Progenitor cell of endocrine pancreas (in vitro differentiated cells): ENCODE measurements at places on chromosomes 4 and X. TPM values are rescaled to one million over a fixed set of nuclear protein-coding genes. Genes with fewer than 3 reads are reported as not detected.

GRCh38 chr4:87011340-87012034 lies 76.7 kb downstream of the AFF1 start:
- peaks cover 78% of the 10 kb centered on the region for H3K4me1 ChIP-seq
- H3K4me3 ChIP-seq = peak overlapping the region; percentile 69

GRCh38 chrX:142503967-142504643 lies 299.0 kb upstream of the MAGEC2 start:
- no peak for DNase-seq
- no peaks in the 10 kb centered on the region for H3K36me3 ChIP-seq
- H3K27me3 ChIP-seq = no peaks in the 10 kb centered on the region
- H3K27ac ChIP-seq = no peak overlapping the region

- H3K36me3 ChIP-seq = no peaks in the 10 kb centered on the region
- no peak overlapping the region for H3K27ac ChIP-seq
- no peak for DNase-seq
- H3K4me1 ChIP-seq = no peaks in the 10 kb centered on the region
- no peaks in the 10 kb centered on the region for H3K27me3 ChIP-seq
- H3K4me3 ChIP-seq = no peak overlapping the region
Measured at GRCh38 chr4:22653752-22654151, 39.0 kb upstream of the GBA3 start.

DNA sequence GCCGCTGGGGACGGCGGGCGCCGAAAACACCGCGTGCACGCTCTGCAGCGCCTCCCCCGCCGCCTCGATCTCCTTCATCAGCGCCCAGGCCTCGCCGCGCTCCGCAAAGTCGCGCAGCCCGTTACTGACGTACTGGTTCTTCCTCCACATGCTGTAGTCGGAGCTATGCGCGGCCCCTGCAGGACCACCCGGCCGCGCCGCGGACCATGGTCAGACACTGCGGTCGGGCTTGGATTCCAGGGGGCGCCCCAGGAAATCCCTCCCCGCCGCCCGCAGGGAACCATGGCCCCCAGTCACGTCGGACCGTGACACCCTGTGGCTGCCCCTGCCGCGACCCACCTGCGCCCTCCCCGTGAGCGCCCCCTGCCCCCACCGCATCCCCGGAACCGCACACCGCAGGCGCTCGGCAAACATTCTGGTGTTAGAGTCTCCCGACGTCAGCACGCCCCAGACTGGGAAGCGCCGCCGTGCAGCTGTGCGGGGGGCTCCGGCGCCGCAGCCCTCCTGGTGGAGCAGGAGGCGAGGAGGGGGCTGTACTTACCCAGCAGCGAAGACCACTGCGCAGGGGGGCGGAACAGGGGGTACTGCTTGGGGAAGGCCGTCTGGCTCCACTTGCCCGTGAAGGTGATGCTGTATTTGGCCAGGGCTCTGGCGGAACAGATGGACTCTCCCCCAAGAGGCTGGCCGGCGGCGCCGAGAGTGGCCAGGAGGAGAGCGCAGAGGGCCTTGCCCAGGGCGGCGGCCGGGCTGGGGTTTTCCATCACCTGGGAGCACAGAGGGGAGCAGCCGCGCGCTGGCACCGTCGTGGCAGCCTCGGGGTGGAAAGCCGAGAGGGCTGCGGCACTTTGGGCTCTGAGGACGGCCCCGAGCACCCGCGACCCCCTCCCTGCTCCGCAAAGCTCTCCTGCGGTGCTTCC lies 814 bp downstream of the SPON2 start:
- no peak overlapping the region for H3K4me3 ChIP-seq
- H3K4me1 ChIP-seq = peaks cover 9% of the 10 kb centered on the region

The BEND2 gene
- total RNA-seq = not detected in 2 replicates

The NLGN3 gene
- total RNA-seq = 5.9 and 7.8 TPM in 2 replicates

The DCAF4L1 gene
- total RNA-seq = 0.17 and 0.20 TPM in 2 replicates

The MAGIX gene
- total RNA-seq = 3.1 and 5.0 TPM in 2 replicates

The GLRA3 gene
- total RNA-seq = 0.07 and 0.10 TPM in 2 replicates

The TGIF2LX gene
- total RNA-seq = not detected in 2 replicates

The NSD2 gene
- 212 and 214 TPM in 2 replicates for total RNA-seq
